ENCODE measurements at places on chromosomes 11 and 22.
A peak's percentile ranks its signal among the peaks of the same experiment; 100 is the strongest.

GRCh38 chr11:64170419-64170818, 4.5 kb upstream of the MACROD1 start:
- no peak for DNase-seq

GRCh38 chr11:95042239-95042638, 7.0 kb upstream of the KDM4F start:
- no peak for DNase-seq

DNA sequence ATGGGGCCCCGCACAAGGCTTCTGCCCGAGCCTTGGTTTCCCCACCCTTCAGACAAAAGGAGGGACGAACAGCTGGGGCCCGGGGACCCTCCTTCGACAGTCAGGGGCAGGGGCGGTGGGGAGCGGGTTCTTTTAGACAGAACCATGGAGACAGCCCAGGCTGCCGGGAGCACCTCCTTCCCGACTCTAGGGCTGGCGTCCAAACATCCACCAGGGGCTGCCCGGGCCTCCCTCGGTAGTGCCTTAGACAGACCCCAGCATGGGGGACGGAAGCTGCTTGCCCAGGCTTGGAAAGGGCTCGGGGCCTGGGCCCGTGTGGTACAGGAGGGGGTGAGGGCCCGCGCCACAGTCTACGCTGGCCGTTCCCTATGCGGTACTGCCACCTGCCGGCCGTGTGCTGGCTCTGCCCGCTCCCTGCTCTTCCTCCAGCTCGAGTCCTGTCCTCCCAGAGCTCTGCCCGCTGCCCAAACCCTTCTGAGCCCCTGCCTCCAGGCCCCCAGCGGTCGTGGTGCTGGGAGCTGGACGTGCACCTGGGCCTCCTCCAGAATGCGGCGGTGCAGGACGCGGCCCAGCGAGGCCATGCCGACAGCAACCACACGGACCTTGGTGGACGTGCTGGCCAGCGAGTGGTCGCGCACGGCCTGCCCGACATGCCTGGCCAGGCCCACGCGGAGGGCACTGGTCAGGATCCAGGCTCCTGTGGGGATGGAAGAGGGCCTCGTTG, 20.1 kb downstream of the TSSC4 start:
- DNase-seq, result peak; percentile 37

GRCh38 chr11:72331761-72332160, 87.8 kb upstream of the PHOX2A start:
- no peak for DNase-seq

- DNase-seq, result no peak
Observed at GRCh38 chr11:63001456-63001855, 14.2 kb downstream of the SLC22A8 start.
